Dermis microvascular lymphatic vessel endothelial cell (primary cell): ENCODE measurements at places on chromosomes 7 and 10. TPM values are rescaled to one million over a fixed set of nuclear protein-coding genes. Genes with fewer than 3 reads are reported as not detected.

FRMPD2 gene
- 0.13 TPM in 2 replicates for total RNA-seq

DNA sequence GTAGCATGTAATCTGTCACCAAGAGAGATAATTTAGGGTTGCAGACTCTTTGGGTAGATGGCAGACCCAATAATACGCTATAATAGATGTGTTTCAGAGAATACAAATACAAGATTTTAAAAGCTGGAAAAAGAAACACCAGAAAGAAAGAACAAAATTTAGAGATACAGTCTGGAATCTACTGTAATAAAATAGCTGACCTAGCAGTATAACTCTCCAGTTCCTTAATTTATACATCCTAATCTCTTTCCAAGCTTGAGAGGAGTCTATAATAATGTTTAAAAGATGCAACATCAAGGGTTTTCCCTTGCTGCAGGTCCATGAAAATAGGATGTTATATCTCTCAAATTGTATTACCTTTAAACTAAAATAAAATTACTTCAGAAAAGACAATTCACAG, 27.2 kb upstream of the GPR22 start:
- no peak for DNase-seq

DNA sequence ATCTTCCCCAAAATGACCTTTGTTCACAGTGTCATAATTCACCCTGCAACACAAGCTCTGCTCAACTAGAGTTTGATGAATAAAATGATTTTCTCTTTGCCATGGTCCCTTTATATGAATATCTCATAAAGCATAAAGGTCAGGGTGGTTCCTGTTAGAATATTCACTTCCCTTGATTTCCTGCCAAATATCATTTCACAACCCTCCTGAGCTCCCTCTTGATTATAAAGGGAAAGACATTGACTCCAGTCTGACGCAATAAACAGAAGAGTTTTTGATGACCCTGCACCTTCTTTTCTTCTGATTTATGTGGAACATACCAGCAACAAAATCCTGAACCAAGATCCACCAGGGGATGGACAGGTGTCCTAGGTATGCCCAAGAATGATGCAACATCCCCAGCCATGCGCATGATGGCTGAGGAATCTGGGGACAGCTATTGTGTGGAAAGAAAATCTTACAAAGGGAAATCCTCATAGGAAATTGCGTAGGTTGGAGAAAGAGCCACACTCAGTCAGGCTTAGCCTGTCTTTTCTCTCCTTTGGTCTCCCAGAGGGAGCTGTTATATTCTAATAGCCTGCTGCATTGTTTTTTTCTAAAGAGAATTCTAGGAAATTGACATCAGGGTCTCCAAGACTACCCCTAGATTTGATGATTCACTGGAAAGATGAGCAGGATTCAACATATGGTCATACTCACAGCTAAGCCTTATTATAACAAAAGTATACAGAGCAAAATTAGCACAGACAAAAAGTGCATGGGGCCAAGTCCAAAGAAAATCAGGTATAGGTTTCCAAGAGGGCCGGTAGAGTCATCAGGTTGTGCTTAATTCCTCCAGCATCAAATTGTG, 18.8 kb downstream of the IFIT3 start:
- DNase-seq: peak; percentile 72

IL6 gene
- 0.25 and 0.39 TPM in 2 replicates for total RNA-seq

DNA sequence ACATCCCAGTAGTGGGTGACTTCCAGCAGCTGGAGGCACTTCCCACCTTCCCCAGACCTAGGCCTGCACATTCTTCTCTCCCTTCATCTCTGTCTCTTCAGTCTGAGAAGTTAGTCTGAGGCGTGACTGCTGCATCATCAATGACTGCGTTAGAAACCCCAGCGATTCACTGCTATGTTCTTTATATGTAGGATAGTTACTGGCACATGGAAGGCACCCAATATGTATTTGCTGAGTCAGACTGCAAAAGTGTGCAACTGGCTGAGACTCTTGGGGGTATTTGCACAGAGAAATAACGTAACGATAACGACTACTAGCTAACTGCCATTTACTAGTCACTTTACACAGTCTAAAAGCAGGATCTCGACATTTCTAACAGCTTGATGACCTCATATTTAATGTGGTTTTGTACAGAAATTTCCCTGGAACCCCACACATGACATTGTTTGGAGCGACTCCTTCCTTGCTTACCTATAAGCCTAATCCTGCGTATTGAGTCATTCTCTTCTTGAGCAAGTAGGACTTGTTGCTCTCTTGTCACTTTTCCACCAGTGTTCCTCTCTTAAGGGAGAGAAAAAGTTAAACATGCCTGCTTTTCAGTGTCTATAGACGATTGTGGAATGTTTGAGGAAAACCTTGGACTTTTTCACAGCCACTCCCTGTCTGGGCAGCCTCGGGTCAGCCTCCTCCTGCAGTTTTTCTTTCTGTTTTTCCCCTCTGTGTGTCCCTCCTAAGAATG, 45.5 kb downstream of the THNSL1 start:
- DNase-seq: no peak

LAMB1 gene
- total RNA-seq: 425 and 463 TPM in 2 replicates

DNA sequence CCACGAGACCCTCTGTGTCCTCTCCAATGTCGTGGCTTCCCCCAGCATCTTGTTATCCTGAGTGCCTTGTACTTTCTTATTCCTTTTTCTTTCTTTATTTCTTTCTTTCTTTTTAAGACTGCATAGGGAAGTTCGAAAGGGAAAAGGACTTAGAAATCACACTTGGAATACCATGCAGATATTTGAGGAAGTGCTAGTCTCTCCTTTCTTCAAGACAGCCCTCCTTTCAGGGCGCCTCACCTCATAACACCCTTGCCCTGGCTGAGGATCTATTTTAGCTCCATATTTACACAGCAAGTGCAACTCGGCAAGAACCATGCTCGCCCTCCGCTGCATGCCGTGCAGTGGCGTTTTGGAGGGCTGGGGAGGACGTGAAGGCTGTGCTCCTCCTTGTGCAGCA, 232.3 kb upstream of the GLI3 start:
- no peak for DNase-seq

TCERG1L gene
- not detected in 2 replicates for total RNA-seq

FXYD4 gene
- total RNA-seq: not detected in 2 replicates

CTTNBP2 gene
- under 0.01 and 0.63 TPM in 2 replicates for total RNA-seq

DNA sequence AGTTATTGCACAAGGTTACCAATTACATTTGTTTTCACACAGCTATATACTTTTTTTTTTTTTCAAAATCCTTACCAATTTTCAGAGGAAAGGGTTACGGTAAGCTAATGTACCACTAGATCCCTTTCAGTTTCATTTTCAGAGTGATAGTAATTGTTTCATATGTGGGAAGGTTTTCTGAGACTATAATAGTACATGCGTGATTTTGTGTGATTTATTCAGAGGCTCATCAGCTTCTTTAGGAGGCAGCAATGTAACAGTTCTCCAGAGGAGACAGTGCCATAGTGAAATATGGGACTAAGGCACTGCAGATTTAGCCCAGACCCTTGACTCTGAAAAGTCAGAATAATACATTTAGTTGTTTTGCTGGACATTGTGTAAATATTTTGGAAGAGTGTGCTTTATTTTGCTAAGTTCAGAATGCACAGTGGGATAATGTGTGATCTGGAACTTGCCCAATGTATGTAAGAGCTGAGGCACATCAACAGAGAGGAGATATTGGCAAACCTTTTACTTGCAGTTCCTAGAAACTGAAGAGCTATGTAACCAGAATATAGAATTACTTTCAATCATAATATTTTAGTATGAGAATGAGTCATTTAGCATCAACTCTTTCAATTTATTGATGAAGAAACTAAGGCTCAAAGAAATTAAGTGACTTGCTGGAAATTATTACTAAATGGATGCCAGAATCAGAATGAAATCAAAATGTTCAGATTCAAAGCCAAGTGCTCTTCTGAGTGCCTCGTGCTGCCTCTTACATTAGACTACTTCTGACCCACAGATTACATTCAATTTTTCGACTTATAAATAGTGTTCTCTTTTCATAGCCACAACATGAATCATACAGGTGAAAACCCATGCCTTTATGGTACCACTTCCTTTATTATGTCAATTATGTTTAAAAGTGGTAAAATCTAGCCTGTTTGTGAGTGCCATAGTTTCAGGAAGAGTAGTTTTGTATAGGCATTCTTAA, 207.7 kb upstream of the TEX47 start:
- no peak for DNase-seq

DNA sequence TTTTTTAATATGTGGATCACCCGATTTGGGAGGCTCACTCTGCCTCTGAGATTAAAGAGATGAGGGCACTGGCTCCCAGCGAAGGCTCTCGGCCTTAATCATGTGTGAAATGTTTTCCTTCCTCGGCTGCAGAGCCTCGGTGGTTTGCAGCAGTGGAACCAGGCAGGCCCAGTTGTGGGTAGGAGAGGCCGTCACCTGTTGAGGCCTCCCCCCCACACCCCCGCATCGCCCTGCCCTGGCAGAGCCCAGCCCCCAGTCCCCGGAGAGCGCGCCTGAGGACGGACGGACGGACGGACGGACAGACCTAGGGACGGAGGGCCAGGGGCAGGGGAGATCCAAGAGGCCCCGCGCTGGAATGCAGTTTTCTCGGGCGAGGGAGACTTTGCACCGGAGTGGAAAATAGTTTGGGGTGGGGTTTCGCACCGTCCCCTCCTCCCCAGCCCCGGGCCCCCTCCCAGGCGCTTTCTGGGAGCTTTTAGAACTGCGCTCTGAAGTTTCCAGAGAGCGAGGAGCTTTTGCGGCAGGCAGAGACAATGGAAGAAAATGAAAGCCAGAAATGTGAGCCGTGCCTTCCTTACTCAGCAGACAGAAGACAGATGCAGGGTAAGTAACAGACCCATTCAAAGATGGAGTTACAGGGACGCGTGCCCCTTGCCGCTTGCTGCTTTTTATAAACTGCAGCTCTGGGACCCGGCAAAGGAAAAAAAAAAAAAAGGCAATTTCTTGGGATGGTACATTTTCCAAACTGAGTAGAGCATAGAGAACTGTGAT, at the start of gene KIAA1217:
KIAA1217 (plus strand) TSS at position 478 of the 771 bp plus-strand sequence; CDS start at position 534, 56 bp downstream.
- peak; percentile 48 for DNase-seq

TMEM184A gene
- under 0.01 and 0.13 TPM in 2 replicates for total RNA-seq

SFMBT2 gene
- 0.90 and 1.9 TPM in 2 replicates for total RNA-seq

HOXA6 gene
- 1.9 and 3.2 TPM in 2 replicates for total RNA-seq

PTTG1IP2 gene
- total RNA-seq: not detected in 2 replicates

DNA sequence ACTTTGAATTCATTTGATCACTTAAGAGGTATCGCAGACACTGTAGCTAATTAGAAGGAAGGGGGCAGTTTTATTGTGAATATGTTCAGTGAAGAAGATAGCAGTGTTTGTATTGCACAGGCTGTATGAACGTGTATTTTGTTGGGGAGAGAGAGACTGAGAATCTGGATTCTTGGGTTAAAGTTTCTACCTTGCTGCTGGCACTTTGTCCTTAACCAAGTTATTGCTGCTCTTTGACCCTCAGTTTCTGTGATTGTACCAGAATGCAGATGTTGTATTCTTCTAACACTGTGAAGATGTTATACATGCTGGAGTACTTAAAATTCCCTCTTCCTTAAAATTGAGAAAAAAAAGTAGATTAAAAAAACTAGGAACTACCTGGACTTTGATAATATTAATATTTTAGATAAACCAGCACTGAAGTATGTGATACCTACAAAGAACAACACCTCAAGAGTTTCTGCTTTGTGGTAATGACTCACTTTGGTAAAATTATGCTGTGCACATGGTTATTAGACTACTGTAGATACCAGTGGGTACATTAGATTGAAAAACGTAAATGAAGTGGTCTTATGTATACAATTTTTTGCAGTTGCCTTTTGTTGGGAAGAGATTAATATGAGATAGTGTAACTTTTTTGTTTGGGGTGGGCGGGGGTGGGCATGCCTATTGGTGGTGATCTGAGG, 321.3 kb downstream of the AUTS2 start:
- no peak for DNase-seq

DNA sequence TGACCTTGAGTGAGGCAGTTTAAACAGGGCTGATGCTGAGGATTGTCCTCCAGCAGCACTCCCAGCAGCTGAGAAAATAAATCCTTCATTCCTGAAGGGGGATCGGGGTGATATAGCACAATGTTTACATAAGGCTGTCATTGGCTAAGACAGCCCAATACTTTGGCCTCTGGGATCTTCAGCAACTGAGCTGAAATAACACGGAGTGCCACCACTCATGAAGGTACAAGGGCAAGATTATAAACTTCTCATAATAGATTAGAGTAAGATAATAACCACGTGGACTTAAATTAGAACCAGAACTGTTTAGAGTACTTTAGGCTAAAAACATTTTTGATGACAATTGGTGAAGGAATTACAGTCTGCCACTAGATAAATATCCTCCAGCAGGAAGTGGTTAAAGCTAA, 70.0 kb upstream of the PAPSS2 start:
- DNase-seq: no peak

PLXDC2 gene
- 1.9 and 17.1 TPM in 2 replicates for total RNA-seq

MYO3A gene
- not detected in 2 replicates for total RNA-seq

GRCh38 chr10:69088471-69088769, 517 bp downstream of the SRGN start:
- DNase-seq: peak; percentile 14

DNA sequence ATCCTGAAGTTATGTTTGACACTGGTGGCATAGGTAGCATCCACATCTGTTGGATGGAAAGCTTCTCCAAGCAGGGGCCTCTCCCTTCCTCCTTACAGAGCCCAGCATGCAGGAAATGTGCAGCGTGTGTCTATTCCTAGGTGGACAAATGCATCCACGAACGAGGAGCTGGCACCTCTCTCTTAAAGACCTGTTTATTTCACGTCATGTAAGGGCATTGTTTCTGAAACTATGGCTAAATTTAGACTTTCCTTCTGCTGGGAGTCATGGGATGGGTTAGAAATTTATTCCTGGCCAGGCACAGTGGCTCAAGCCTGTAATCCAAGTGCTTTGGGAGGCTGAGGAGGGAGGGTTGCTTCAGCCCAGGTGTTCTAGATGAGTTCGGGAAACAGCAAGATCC, 208.4 kb upstream of the SVIL start:
- DNase-seq: no peak

ITGB8 gene
- 2.2 and 5.1 TPM in 2 replicates for total RNA-seq

ADRA2A gene
- not detected in 2 replicates for total RNA-seq

DNA sequence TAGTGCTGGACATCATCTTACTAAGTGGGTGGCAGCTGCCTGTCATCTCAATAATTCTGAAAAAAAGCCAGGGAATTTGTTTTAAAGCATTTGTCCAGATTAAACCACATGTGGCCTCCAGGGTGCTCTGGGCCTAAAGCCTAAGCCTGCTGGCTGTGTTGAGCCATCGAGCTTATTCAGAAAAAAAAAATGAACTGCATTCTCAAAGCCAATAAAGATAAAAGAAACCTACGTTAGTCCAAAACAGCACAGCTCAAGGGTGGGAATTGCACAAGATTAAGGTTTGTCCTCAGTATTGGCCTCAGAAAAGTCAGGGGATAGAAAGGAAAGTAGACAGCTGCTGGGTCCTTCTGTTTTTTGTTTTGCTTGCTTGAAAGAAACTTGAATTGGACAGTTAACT, 22.6 kb upstream of the PRTFDC1 start:
- no peak for DNase-seq
